ENCODE measurements at places on chromosomes 5 and 9. TPM values are rescaled to one million over a fixed set of nuclear protein-coding genes. Genes with fewer than 3 reads are reported as not detected.

IFNA13 gene
- not detected for polyA plus RNA-seq

CARTPT gene
- not detected for polyA plus RNA-seq

TUBB4B gene
- 103 TPM for polyA plus RNA-seq

RIGI gene
- 4.1 TPM for polyA plus RNA-seq

NFIL3 gene
- 34.6 TPM for polyA plus RNA-seq

SLC25A2 gene
- not detected for polyA plus RNA-seq

LOX gene
- 46.4 TPM for polyA plus RNA-seq

ACTBL2 gene
- polyA plus RNA-seq, result not detected

SGCD gene
- 4.5 TPM for polyA plus RNA-seq

HK3 gene
- 1.5 TPM for polyA plus RNA-seq

ASPN gene
- 0.70 TPM for polyA plus RNA-seq

IGIP gene
- 34.7 TPM for polyA plus RNA-seq

PKD2L2 gene
- not detected for polyA plus RNA-seq

TLR4 gene
- polyA plus RNA-seq, result 2.2 TPM

SPINK6 gene
- 2,131 TPM for polyA plus RNA-seq

RORB gene
- polyA plus RNA-seq, result 4.2 TPM

OCLN gene
- 1.3 TPM for polyA plus RNA-seq

CATSPER3 gene
- not detected for polyA plus RNA-seq

DOK3 gene
- 0.44 TPM for polyA plus RNA-seq

SMIM33 gene
- not detected for polyA plus RNA-seq

C9orf153 gene
- 0.98 TPM for polyA plus RNA-seq

PCDH12 gene
- 0.03 TPM for polyA plus RNA-seq

PCDHGA6 gene
- polyA plus RNA-seq, result 0.30 TPM

PLPPR1 gene
- 1.2 TPM for polyA plus RNA-seq

GPR150 gene
- not detected for polyA plus RNA-seq

PROP1 gene
- not detected for polyA plus RNA-seq

FUBP3 gene
- 17.2 TPM for polyA plus RNA-seq

ABCA2 gene
- polyA plus RNA-seq, result 0.60 TPM

ENTPD2 gene
- not detected for polyA plus RNA-seq

IL9 gene
- polyA plus RNA-seq, result not detected

TGFBI gene
- 0.56 TPM for polyA plus RNA-seq

MAMDC4 gene
- polyA plus RNA-seq, result 0.12 TPM

PDZD2 gene
- 12.9 TPM for polyA plus RNA-seq

B4GALT1 gene
- polyA plus RNA-seq, result 1.4 TPM

RASEF gene
- 0.04 TPM for polyA plus RNA-seq

FCN1 gene
- not detected for polyA plus RNA-seq

ECM2 gene
- polyA plus RNA-seq, result 9.1 TPM

IFNA21 gene
- not detected for polyA plus RNA-seq

ZFP37 gene
- polyA plus RNA-seq, result 6.1 TPM

ITK gene
- polyA plus RNA-seq, result not detected

CYSRT1 gene
- 0.26 TPM for polyA plus RNA-seq

NIPAL4 gene
- not detected for polyA plus RNA-seq

HDHD3 gene
- polyA plus RNA-seq, result 8.8 TPM

SAPCD2 gene
- 0.24 TPM for polyA plus RNA-seq

C1QTNF2 gene
- polyA plus RNA-seq, result 2.4 TPM

EPB41L4B gene
- polyA plus RNA-seq, result 0.90 TPM

MYMK gene
- not detected for polyA plus RNA-seq

ARHGEF39 gene
- polyA plus RNA-seq, result not detected

COL15A1 gene
- polyA plus RNA-seq, result not detected

UBE2QL1 gene
- polyA plus RNA-seq, result 32.3 TPM

CDKN2B gene
- 25.9 TPM for polyA plus RNA-seq
